CD8-positive, alpha-beta memory T cell (primary cell): ENCODE measurements at places on chromosomes 7 and 10.

DNA sequence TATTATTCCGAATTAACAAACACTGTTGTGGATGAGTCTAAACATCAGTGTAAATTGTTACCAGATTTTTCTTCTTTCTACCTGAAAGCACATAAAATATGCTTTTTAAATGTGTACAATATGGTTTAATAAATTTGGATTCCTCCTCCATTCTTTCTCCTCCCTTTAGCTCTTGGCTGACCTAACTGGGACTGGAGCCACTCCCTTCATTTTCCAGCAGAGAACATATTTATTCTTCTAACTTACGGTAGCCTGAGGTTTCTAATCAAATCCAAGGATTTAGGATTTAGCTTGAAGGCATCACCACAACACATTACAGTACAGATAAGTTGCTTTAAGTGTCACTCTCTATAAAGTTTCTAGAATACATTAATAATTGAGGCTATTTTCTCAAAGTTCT lies 88.2 kb upstream of the SEMA3C start:
- no peak for DNase-seq

GRCh38 chr7:100163006-100163531 lies 4.5 kb upstream of the TRAPPC14 start:
- no peak for DNase-seq

GRCh38 chr10:15088428-15089261 lies at the start of gene ACBD7:
Gene ACBD7, minus strand, starts transcription at chr10:15088776. Its CDS starts 48 bp downstream, at chr10:15088728.
- peak; percentile 70 for DNase-seq

- no peak for DNase-seq
Observed at GRCh38 chr7:47714669-47715607, 133.0 kb upstream of the TNS3 start.

DNA sequence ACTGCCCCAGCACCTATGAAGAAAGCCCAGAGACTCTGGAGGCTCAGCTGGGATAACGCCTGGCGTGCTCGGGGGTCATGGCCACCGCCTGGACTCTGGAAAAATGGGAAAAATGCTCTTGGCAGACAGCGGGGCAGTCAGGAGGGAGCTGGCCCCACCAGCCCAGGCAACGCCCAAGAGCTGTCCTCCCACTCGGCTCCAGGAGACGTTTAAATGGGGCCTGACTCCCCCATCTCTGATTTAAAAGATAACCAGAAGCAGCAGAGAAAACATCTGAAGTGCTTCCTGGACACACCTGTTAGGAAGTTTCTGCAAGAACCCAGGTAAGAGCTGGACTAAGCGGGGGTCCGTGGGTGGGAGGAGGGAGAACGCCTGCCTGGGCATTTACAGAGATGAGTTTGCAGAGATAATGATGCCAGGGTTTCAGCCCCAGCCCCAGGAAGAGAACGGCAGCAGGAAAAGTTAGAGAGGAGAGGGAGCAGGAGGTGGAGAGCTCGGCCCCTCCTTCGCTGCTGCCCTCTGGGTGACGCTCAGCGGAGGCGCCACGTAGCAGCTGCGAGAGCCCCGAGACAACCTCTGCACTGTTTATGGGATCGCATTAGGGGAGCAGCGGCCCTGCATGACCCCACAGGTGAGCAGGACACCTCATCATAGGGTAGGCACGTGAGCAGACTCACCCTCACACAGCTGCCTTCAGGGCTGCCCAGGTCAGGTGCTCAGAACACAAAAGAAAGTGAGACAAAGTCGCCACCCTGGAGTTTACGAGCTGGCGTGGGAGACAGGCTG lies 83.5 kb upstream of the INSIG1 start:
- DNase-seq: no peak

GRCh38 chr7:36749282-36749960 lies 25.1 kb upstream of the AOAH start:
- no peak for DNase-seq

DNA sequence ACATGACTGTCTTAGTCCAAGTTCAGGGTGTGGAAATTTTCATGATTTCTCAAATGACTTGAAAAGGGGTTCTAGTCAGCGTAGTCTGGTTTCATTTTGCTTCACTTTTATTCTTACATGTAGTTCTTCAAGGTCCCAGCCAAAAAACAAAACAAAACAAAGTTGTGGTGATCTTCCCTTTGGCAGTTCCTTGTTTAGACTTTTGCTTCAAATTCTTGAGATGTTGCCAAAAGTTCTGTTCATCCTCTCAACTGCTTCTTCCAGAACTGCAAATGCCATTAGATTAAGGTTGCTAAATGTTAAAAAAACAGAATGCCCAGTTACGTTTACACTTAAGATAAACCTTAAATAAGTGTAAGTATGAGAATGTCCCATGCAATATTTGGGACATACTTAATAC lies 370.8 kb upstream of the LRRTM3 start:
- no peak for DNase-seq

DNA sequence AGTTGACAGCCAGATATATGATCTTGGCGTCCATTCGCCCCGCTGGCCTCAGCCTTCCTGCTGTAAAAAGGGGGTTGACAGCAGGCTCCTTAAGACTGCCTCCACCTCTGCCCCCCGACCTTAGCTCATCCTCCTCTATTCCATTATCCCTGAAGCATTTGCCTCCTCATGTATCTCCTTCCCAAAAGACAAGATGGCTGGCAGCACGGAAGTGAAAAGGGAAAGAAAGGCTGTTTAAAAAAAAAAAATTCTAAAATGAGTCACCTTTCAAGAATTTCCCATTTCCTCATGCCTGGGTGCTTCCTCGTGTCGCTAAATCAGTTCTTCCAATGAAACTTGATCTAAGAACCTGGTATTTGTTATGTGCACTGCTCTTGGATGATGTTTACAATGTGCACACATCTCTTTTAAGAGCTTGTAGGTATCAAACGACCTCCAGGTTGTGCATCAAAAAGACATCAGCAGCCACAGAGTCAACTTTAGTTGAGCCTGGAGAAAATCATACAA lies 1.7 kb downstream of the SCRN1 start:
- no peak for DNase-seq

- DNase-seq: no peak
Observed at GRCh38 chr10:13046851-13047528, 45.5 kb upstream of the CCDC3 start.

- no peak for DNase-seq
Observed at GRCh38 chr10:124106241-124106879, 13.0 kb upstream of the CHST15 start.

DNA sequence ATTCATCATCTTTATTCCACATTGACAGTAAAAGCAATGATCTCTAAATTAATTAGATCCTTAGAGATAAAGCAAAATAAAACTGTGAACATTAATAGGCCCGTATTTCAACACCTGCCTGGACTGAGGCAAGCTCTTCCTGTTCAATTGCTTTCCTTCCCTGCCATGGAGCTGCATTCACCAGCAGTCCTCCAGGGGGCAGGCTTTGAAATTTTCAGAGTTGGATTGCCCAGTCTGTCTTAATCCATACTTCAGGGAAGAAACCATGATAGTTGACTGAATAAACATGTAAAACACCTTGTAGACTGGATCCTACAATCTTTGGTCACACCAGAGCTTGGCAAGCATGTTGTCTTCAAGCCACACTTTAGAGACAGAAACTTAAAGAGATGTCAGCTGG lies 936.6 kb downstream of the NRG3 start:
- no peak for DNase-seq

GRCh38 chr10:93745408-93746065 lies 12.2 kb upstream of the LGI1 start:
- DNase-seq: no peak

DNA sequence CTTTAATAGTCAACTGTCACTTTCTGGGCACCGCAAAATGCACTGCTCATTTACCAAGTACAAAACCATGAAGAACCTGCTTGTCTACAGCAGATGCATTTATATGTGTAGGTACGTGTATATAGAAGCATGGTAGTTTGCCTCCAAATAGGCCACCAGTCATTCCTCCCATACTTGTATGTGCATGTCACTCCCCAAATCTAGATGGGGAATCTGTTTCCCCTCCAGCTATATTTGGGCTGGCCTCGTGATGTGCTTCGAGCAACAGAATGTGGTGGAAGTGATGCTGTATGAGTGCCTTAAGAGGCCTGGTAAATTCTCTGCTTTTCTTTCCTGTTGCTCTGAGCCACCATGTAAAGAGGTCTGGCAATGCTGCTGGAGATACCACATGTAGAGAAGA lies 47.1 kb downstream of the PSMC2 start:
- DNase-seq: no peak

DNA sequence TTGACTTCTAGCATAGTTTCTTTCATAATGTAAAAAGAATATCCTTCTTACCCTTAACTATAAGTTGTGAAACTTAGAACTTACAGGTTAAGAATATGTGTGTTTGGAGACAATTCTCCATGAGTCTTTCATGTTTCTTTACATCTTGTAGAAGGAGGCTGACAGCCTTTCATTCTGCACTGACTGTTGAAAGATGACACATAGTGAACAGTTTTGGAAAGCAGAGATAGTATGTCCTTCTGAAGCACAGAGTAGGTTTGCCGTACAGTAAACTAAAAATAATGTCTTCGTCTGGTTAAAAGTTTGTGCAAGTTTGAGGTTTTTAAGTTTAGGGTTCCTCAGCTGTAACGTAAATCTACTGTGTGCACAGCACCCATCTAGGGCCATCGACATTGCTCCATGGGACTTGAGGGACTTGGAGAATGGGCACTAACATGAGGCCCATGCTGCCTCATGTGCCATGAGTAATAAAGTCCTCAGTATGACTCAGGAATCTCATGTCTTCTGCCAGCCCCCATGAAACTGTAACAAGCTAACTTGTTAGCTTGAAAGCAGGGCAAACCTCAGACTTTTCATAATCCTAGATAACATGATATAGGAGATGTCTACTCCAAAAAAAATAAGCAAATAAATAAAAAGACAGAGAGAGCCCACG lies 24.5 kb upstream of the ELAPOR2 start:
- no peak for DNase-seq

DNA sequence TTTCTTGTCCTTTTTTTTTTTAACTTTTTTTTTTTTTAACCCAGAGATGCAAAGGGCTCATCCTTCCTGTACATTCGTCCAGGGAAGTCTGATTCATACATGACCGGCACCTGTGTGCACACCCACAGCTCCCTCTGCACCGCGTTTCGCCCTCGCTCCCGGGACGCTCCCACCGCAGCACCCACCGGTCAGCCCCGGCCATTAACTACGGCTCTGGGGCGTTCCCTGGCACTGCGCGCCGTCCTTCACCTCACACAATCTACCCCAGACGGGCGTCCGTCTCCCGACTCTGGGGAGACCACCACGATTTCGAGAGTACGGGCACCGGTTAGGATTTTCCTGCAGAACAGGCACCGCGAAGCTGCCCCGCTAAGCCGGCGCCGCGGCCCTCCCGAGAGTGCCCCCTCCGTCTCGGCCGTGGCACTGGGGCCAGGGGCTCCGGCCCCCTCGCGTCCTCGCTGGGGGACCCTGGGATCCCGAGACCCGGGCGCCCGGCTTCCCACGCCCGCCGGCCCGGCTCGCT lies 452 bp downstream of the ATE1 start:
- DNase-seq: peak; percentile 7

DNA sequence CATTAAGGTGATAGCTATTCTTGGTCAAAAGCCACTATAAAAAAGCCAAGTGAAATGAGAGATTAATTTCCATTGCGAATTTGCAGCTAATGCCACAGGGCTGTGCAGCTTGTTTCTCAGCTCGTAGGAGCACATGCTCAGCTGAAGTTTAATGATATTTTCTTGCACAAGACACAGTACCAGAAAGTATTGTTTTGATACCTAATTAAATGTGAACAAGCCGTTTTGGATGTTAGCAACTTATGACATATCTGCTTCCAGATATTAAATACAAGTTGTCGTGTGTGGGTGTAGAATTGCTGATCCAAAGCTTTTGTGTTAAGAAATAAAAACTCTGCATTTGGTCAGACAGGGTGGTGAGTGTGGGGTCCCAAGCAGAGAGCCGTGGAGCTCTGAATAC lies 47.2 kb downstream of the ADARB2 start:
- DNase-seq: no peak

DNA sequence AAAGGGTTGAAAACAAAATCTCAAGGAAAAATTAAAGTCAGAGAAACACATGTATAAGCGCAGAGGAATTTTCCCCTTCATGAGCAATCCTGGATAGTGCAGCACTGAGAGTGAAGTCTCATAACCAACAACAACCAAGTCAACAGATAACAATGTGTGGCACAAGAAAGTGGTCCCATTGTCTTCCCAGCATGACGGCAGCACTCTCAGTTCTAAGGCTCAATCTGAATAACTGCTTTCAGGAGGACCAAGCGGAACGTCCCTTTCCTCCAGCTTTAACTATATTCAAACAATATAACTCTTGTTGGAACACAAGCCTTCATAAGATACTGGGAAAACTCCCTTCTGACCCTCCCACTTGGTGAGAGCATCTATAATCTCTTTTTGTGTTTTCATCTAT lies 137.9 kb downstream of the RAPGEF5 start:
- no peak for DNase-seq

DNA sequence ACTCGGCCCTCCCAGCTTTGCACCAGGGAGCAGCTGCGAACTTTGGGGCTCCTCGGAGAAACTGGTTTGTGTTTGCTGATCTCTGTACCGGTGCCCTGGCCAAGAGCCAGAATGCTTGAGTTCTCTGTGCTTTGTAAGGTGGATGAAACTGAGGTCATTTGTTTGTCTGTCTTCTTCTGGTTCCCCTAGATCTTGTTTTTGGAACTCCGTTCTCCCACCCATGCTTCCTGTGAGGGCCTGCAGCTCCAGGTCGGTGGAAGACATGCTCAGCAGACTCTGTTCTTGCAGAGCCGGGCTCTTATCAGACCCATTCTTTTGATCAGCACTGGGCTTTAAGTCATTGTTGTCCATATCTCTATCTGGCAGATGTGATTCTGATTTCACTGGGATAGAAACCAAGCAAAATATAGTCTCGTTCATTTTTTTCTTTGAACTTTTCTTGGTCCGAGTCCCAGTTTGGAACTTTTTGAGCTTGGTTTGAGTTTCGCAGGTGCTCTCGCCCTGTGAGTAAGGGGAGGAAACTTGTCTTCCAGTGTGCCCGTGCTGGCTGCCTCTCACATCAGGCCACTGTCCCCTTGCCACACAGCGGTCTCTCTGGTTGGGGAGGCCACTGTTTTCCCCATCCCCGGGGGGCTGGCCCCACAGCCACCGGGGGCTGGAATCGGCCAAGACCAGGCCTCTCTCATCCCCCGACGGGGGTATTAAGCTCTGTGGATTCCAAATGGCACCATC lies 31.2 kb downstream of the JCAD start:
- peak; percentile 60 for DNase-seq

GRCh38 chr7:124893140-124893827 lies 36.3 kb downstream of the POT1 start:
- no peak for DNase-seq

GRCh38 chr10:26839966-26840627 lies 20.7 kb downstream of the ABI1 start:
- no peak for DNase-seq

DNA sequence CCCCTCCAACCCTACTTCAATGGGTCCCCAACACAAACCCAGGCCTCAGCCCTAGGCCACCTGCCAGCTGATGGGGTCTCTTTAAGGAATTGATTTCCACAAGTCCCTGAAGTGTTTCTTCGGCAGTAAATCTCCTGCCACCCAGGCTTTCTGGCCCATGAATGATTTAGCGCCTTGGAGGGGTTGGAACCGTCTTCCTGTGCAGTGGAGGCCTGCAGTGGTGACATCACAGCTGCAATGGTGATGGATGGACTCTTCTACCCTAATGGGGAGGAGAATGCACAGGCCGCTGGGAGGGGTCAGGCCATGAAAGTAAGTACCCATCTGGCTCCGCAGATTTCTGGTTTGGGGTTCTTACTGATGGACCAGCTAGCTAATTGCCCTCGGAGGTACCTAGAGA lies 163.8 kb downstream of the UBE2H start:
- DNase-seq: no peak

- no peak for DNase-seq
Observed at GRCh38 chr10:98456686-98457482, 10.1 kb upstream of the HPS1 start.

GRCh38 chr7:114787556-114787955 lies 134.3 kb upstream of the MDFIC start:
- no peak for DNase-seq

GRCh38 chr10:97891497-97892167 lies 42.0 kb downstream of the GOLGA7B start:
- no peak for DNase-seq
